ENCODE measurements at places on chromosomes 11 and 22.

DNA sequence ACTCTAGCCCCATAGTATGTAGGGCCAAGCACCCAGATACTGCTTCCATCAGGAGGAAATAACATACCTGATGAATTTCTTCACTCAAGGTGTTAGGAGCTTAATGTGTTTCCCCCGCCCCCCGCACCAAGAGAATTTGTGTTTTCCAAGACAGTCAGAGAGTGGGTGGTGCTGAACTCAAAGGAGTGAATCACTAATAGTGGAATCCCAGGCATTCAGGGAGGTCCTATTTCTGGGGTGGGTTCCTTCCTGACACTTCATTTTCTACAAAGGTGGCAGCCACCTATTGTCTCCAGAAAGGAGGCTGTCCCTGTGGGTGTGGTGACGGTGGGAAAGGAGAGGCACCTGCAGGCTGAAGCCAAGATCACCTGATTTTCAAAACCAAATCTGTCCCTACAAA lies 50.8 kb upstream of the ELF5 start:
- DNase-seq: no peak

- no peak for DNase-seq
Observed at GRCh38 chr22:31091106-31091975, 10.2 kb downstream of the SMTN start.

DNA sequence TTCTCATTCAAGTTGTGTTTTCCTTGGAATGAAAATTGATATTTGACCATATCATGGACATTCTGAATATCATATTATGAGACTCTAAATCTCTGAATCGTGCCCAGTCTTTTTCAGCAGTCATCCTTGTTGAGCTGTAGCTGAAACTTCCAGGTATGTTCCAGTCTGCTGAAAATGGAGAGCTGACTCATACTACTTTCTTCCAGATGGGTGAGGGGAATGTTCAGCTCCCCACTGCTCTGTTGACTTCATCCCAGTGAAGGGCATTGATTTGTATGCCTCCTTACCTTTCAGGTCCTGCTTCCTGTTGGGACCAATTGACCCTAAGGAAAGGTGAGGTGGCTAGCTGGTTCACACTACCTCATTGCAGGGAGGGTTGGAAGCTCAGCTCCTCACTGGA lies 3.5 kb downstream of the OR5P2 start:
- no peak for DNase-seq

GRCh38 chr22:38238519-38239071 lies 34.2 kb downstream of the TMEM184B start:
- no peak for DNase-seq

DNA sequence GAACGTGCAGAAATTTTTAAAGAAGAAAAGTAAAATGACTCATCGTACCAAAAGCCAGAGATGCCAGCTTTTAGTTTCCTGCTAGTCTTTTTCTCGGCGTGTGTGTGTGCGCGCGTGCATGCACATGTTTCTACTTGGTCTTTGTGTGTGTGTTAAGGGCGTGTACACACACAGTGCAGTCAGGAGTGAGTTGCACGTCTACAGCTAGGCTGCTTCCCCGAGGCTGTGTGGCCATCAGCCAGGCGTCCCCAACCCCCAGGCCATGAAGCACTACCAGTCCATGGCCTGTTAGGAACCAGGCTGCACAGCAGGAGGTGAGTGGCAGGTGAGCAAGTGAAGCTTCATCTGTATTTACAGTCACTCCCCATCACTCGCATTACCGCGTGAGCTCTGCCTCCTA lies 36.4 kb downstream of the KCNQ1 start:
- no peak for DNase-seq

DNA sequence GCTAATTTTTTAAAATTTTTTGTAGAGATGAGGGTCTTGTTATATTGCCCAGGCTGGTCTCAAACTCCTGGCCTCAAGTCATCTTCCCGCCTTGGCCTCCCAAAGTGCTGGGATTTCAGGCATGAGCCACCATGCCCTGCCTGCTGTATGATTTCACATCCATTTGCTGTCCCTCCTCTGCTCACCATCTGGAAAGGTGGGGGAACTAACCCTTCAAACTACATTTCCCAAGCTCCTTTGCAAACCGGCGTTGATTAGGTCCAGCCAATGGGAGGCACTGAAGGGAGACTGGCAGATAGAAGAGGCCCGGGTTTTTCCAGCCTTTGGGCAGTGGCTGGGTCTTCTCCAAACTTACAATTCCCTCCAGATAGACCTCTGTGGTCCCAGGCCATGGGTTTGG lies 19.3 kb downstream of the RFPL1 start:
- peak; percentile 35 for DNase-seq
